Natural killer cell (primary cell): ENCODE measurements at places on chromosomes 4 and X. TPM values are rescaled to one million over a fixed set of nuclear protein-coding genes. Genes with fewer than 3 reads are reported as not detected.

SMR3B gene
- not detected for total RNA-seq

TBC1D9 gene
- total RNA-seq = 1.3 TPM

FAM13A gene
- total RNA-seq = 8.9 TPM

VEGFC gene
- not detected for total RNA-seq

GYPB gene
- not detected for total RNA-seq

CORIN gene
- total RNA-seq = not detected

STARD8 gene
- 0.97 TPM for total RNA-seq

UGT2B15 gene
- total RNA-seq = not detected

FOXO4 gene
- total RNA-seq = 57.2 TPM

ARMCX1 gene
- total RNA-seq = 0.27 TPM

CLDN34 gene
- total RNA-seq = not detected

KDR gene
- not detected for total RNA-seq

PCDH11X gene
- not detected for total RNA-seq

TMEM33 gene
- total RNA-seq = 33.5 TPM

PPP2R2C gene
- total RNA-seq = not detected

SPOCK3 gene
- total RNA-seq = not detected

IL2RG gene
- total RNA-seq = 550 TPM

NEXMIF gene
- 0.08 TPM for total RNA-seq

ARHGAP6 gene
- 1.9 TPM for total RNA-seq

USP9X gene
- total RNA-seq = 87.4 TPM
